ENCODE measurements at places on chromosomes 3 and 15.

GRCh38 chr3:10025205-10026083 lies 793 bp upstream of the FANCD2 start:
- DNase-seq = no peak

DNA sequence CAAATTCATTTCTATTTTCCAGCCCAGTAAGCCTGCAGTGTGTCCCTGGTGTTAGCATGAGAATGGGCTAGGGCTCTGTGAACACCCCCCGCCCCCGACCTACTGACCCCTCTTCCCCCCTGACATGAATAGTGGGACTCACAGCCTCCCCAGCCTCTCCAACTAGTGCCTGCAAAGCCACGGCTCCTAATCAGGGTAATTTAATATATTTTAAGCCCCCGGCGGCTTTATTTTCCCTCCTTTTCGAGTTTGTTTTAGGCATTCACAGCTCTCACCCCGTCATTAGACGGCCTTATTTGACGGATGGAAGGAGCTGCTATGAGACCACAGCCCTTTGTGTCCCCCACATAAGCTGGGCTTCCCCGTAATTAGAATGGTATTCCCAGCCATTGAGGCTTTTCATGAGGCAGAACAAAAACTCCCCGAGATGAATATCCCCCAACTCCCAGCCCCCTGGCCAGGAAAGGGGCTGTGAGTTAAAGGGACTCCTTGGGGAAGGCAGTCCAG lies 78.3 kb upstream of the POLG start:
- DNase-seq = no peak

- DNase-seq = no peak
These were observed 403.4 kb downstream of the IL5RA start for GRCh38 chr3:2706836-2707210.

DNA sequence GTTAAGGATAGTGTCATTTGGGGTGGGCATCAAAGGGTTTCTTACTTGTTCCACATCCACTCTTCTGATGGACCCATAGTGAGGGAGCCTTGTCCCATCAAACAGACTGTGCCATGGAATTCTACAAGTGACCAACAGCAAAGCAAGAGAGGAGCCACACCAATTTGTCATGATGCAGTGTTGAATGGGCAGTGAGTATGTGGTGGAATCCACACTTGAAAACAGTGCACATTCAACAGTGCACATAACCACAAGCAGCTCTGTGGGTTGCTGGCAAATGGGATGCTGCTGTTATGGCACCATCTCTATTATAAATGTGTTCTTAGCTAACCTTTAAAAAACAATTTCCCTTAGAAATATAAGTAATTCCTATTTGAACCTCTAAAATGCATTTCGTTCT lies 52.5 kb upstream of the CPNE4 start:
- DNase-seq = no peak

DNA sequence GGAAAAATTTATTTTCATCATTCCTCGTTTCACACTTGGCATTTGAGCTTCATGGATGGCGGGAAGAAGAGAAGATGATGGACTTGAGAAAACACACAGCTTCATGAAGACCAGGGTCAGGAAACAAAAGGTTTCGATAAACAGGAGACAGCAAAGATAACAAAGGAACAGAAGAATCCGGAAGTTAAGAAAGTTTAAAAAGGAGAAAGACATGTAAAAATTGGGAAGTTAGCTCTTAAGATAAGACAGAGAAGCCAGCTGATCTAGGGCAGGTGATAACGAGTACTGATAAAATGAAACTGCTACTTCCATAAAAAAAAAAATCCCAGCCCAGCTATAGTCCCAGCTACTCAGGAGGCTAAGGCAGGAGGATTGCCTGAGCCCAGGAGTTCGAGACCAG lies 23.9 kb downstream of the IL5RA start:
- DNase-seq = no peak

GRCh38 chr3:57063032-57063431 lies 2.6 kb downstream of the SPATA12 start:
- no peak for DNase-seq

- no peak for DNase-seq
These were observed 67.6 kb downstream of the SMAD3 start for GRCh38 chr15:67133026-67133425.

DNA sequence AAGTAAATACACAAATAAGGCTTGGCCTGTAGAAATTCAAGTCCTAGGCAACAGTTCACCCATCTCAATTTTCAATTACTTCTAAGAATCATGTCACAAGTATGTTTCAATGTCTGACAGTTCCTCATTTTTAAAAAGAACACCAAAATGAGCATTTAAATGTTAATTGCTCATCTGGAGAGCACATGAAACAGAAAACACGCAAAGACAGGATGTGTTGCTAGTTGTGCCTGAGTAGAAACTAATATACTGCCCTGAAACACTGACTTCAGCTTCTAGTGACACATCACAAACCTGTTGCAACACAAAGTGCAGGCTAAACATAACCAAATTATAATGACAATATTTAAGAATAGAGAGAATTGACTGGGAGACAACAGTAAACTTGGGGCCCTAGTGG lies 167.3 kb upstream of the THBS1 start:
- no peak for DNase-seq

Measured in activated T-cell treated with anti-CD3 and anti-CD28 coated beads for 1 hour (primary cell).